ENCODE measurements at places on chromosomes 12 and 14. TPM values are rescaled to one million over a fixed set of nuclear protein-coding genes. Genes with fewer than 3 reads are reported as not detected.
A peak's percentile ranks its signal among the peaks of the same experiment; 100 is the strongest.

DAO gene
- polyA plus RNA-seq: 0.24 TPM

CLMN gene
- polyA plus RNA-seq: 8.8 TPM

CCDC175 gene
- polyA plus RNA-seq: 0.56 TPM

RDH16 gene
- 1.2 TPM for polyA plus RNA-seq

SYNDIG1L gene
- polyA plus RNA-seq: 16.6 TPM

CIROP gene
- polyA plus RNA-seq: 0.06 TPM

KRT72 gene
- 0.51 TPM for polyA plus RNA-seq

ACIN1 gene
- 229 TPM for polyA plus RNA-seq

SERPINA9 gene
- polyA plus RNA-seq: not detected

LALBA gene
- not detected for polyA plus RNA-seq

DNA sequence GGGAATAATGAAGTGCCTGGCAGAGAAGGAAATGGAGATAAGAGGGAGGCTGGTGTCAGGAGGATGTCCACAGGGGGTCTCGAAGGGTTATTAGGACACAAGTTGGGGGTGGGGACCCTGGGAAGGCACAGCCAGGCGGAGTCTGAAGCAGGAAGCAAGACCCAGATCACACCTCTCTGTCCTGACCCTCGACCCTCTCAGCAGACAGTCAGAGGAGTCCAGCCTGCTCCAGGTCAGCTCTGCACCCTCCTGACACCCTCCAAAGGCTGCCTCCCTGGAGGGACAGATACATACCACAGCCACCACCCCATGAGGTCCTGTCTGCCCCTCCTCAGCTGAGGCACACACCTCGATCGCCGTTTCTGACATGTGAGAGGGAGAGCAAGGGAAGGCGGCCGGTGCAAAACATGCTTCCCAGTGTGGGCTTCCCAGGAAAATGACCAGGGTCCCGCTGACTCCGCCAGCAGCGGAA, 9.0 kb downstream of the BCL11B start:
- DNase-seq: no peak

DNA sequence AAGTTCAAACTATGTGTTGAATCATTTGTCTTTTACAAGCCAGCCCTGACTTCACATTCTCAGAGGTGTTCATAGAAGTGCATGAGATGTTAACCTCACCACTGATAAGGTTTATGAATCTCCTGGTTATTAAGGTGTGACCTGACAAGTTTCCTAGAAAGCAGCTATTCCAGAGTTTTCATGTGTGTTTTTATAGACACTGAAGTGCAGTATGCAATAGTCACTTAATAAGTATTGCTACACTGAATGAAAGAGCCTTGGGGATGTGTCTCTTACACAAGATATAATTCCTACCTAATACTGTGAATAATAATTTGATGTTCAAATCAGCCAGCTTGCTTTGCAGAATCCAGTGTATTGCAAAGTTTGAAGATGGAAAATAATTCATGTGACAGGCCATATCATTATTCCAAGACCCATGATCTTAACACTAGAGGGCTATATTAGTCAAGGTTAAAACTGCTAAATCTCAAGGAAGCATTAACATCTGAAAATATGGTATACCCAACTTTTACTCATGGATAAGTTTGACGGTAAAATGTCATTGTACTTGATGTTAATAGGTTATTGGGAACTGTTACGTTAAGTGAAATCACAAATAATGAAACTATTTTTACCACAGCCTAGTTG, 13.0 kb downstream of the SLC25A3 start:
- DNase-seq: no peak

DNA sequence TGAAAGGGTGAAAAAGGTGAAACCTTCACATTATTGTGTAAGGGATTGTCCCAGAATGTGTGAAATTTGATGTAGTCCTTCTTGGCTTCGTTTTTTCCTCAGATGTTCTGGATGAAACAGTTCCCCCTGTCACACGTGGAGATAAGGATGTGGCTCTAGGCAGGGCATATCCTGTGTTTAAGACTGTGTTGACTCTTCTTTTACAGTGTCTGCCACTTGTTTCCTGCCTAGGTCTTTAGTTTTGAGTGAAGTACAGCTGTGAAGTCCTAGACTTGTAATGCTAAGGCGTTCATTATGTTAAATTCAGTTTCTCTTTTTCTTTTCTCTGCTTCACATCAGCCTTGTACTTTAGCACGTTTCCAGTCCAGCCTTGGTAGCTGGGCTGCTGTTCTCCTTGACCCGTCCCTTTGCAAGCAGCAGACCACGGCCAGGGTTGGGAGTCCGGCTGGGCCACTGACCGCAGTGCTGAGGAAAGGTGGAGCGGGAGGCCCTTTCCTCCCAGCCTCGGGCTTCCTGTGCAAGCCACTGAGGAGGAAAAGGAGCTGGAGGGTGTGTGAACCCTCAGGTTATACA, 59.1 kb downstream of the RASSF3 start:
- DNase-seq: no peak

DNA sequence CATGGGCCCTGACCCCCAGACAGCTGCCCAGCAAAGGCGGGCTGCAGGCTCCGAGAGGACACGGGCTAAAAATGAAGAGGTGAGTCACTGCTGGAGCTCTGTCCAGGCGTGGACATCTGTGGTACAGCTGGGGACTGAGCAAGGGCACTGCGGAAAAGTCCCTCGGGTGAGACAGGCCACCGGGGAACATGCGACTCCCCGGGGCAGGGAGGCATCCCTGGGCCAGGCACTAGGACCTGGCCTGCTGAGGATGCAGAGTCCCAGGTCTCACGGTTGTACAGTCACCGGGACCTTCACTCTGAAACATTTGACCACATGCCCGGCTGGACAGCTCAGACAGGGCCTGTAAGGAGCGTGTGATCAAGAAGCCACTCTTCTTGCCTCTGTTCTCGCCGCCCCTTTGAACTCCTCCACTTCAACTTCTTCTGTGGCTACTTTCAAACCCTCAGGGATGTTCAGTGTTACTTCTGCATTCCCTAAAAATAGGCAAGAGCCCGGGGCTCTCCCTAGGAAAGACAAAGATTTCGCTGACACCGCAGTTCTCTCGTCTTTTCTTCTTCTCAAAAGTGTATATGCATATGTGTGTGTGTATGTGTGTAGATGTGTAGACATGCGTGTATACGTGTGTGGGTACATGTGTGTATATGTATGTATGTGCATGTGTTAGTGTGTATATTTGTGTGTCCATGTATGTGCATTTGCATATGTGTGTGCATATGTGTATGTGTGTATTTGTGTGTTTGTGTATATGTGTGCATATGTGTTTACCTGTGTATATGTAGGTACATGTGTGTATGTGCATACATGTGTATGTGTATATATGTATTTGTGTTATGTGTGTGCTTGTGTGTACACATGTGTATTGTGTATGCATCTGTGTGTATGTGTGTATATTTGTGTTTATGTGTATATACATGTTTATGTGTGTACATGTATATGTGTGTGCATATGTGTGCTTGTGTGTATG, 5.0 kb upstream of the RFLNA start:
- no peak for DNase-seq

DNA sequence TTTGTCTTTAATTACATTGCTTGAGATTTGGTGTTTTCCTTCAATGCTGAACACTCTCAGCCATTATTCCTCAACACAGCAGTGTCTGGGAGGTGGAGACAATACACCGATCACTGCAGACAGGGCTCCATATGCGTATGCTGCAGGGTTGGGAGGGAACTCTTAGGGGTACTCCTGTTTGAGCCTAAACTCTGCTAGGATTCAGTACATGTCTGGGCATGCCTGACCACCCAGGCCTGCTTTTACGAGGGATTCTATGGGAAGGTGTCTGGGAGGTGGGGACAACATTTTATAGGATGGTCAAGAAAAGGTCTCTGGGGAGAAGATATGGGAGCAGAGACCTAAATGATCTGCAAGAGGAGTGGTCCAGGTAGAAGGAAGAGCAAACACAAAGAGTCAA, 34.3 kb downstream of the DHRS2 start:
- DNase-seq: peak; percentile 10

DNA sequence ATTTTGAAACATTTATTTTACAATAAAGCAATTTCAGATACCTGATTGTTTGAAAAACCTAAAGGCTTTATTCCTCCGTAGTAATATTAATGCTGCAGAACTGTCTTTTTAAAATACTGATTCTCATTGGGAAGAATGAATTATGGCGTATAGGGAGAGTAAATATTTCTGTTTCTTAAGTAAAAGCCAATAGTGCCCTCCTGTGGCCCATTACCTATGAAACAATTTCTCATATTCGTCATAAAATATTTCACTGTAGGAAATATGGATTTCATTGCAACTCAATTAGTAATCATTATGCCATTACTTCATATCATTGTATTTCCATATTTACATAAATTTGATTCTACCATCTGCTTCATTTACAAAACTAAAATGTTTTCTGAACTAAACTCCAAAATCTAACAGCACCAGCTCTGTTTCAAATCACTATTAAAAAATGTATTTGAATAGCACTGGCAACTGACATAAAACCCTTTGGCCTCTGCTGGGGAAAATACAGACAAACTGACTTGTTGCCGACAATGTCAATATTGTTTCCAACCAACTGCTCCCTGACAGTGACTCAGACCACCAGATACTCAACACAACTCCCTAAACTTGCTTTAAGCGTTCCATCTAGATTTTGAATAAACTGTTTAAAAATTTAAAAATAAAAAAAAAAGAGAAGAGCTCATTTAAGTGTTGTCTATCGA, 290.3 kb downstream of the NAV3 start:
- DNase-seq: peak; percentile 51

- no peak for DNase-seq
Measured at GRCh38 chr12:12976366-12976765, 23.7 kb downstream of the HEBP1 start.

DNA sequence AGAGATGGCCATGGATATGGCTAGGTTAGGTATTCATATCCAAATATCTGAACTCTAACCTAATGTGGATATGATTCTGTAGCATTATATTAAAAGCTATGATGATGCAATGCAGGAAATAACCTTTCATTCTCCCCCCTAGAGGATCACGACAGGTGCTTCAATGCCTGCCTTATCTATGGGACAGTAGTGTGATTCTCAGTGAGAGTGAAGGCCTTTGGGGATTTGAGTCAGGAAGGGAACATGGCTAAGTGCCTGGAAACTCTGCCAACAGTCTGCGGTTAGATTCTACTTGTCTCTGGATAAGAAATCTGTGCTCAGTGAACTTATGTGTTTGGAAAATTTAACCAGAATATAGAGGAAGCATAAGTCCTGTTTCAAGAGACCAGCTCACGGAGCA, 81.8 kb downstream of the SLC38A1 start:
- peak; percentile 28 for DNase-seq

GRCh38 chr14:92516344-92516965, 2.9 kb downstream of the RIN3 start:
- no peak for DNase-seq

DNA sequence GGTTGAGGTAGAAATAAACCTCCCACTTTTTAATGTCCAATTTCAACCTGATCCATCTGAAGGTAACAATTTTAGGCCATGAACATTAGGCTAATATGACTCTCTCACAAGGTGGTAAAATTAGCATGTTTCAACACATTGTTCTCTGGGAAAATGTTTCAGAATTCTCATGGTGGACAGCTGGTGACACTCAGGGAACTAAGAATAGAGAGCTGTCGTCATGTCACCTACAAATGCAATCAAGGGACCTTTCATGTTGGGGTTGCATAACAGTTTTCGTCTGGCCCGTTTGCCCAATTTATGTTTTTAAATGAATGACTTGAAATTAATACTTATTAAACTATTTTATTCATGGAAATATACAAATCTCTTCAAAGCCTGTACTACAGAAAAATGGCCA, 180.7 kb upstream of the PRICKLE1 start:
- DNase-seq: no peak

- DNase-seq: no peak
Measured at GRCh38 chr12:44510510-44510909, 365.6 kb downstream of the NELL2 start.

DNA sequence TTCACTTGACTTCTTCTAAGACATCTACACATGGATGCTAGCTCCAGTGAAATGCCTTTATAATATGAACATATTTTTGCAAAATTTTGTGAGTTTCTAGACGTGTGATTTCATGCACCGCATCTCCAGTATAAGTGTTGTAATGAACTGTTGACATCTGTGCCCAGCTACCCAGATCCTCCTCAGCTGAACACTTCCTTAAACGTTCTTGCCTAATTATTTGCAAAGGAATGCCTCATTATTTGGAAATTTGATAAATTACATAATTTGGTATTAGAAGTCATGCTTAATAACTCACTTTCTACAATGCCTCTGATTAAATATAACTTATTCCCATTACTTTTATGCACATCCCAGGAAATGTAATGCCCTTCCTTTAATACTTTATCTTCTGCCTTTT, 14.0 kb downstream of the OR11G2 start:
- no peak for DNase-seq

DNA sequence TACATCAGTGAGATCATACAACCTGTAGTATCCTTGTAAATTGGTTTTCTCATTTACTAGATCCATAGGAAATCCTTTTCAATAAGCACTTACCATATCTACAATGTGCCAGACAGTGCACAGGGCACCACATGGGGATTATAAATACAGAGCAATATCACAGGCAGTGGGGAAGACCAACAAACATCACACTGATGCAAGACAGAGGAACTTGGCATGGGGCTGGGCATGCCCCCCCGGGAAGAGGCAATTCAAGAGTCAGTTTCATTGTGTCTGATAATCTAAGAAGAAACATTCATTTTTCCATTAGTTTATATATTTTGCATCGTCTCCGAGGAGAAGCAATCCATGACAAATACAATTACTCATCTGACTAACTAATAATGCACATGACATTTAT, 16.2 kb downstream of the NT5DC3 start:
- no peak for DNase-seq

GRCh38 chr12:106901276-106901675, 54.4 kb upstream of the TMEM263 start:
- no peak for DNase-seq

DNA sequence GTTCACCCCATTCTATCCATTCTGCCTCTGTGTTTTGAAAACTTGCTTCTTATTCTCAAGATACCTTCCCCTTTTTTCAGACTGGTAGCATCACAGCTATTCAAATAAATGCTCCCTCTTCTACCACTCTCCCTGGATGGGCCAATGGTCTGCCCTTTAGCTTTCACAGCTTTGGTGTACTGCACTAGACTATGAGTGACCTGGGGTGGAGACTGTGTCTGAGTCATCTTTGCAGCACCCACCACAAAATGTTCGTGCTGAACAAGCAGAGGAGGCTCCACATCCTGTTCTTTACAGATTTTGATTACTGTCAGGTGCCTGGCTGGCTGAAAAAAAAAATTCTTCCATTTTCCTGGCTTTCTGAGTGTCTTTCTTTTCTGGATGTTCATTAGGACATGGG, 1104.1 kb upstream of the TMEM132C start:
- no peak for DNase-seq

- peak; percentile 80 for DNase-seq
Measured at GRCh38 chr12:64733857-64734256, 25.3 kb downstream of the GNS start.

GRCh38 chr12:126830778-126831680, 1435.9 kb upstream of the TMEM132C start:
- DNase-seq: peak; percentile 2

GRCh38 chr14:92626041-92626440, 112.5 kb downstream of the RIN3 start:
- DNase-seq: no peak

Data from spinal cord (tissue), 10 donors.